AG08396 (cell line): ENCODE measurements at places on chromosomes 11 and 22.
A peak's percentile ranks its signal among the peaks of the same experiment; 100 is the strongest.

DNA sequence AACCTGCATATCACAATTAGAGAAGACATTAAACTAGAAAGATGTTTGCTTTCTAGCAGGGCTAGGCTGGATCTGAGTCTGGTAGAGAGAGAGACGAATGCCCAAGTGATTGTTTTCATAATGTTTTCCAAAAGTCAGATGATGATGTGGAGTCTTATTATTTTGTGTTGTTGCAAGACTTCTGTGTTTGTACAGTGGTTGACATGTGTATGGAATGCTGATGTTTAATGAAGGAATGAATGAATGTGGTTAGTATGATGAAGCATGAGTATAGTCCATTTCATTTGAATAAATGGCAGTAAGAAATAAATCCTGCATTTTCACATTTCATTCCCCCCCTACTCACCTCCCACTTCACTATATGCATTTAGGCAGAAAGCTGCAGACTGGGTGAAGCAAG lies 69.6 kb downstream of the PPP2R1B start:
- peak; percentile 33 for DNase-seq

GRCh38 chr11:47518212-47518964 lies 34.5 kb downstream of the CELF1 start:
- no peak for DNase-seq

GRCh38 chr11:104067534-104067933 lies 31.1 kb downstream of the DDI1 start:
- DNase-seq, result no peak

- no peak for DNase-seq
Observed at GRCh38 chr22:29872144-29872893, 10.7 kb upstream of the MTMR3 start.

GRCh38 chr22:37316875-37317371 lies 34.6 kb downstream of the CYTH4 start:
- DNase-seq, result peak; percentile 91

DNA sequence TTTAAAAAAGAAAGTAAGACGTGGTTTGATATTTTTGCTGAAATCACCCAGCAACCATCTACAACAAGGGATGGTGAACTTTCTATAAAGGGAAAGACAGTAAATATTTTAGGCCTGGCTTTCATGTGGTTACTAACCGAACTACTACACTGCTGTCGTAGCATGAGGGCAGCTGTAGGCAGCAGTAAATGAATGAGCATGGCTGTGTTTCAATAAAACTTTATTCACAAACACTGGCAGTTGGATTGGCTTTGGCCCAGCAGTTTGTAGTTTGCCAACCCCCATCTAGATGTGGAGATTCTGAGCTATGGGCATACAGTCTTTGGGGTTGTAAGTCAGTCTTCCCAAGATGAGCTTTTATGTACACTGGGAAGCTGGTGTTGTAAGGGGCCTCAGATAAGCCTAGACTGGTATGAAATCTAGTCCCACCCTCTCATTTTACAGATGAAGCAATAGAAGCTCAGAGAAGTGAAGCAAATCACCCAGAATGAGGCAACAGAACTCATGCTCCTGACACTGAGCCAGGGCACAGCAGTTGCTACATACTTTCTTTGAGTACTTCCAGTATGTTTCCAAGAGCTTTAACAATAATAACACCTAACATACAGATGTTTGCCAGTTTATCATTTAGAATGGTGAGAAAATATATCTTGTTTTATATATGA lies 204.4 kb downstream of the ADAMTS15 start:
- peak; percentile 60 for DNase-seq

GRCh38 chr11:3737386-3737933 lies 59.9 kb downstream of the NUP98 start:
- no peak for DNase-seq

DNA sequence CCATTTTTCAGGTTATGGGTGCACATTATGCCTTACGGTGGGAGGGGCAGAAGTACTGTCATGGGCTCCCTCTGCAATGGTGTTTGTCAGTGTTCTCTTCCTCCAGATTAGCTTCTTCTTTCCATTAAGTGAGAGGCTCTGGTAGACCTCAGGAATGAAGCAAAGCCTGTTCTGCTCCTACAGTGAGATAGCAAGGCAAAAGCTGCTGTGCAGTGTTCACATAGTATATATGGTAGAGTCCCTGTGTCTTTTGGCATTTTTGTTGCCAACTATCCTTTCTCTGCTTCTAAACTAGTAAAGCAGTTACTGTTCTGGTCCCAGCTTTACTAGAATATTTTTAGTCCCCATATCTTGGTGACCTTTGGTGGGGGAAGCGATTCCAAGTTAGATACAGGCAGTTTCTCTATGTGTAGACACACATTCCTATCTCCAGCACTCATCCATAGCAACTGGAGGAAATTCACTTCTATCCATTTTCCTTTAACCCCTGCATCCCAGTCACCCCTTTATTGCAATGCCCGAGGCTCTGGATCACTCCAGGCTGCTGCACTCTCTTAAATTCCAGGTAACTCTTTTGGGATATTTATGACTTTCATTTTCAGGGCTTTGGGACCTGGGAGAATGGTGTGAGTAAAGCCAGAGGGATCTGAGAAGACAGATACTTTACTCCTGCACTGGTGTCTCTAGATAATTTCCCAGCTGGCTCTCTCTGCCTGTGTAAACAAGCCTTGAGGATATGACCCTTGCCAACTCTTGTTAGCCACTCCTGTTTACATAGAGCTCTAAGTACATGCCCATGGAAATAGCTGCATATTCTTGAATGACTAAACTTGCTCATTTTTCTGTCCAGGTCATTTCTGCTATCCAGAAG lies 3.9 kb upstream of the TRIM34 start:
- DNase-seq, result peak; percentile 76

DNA sequence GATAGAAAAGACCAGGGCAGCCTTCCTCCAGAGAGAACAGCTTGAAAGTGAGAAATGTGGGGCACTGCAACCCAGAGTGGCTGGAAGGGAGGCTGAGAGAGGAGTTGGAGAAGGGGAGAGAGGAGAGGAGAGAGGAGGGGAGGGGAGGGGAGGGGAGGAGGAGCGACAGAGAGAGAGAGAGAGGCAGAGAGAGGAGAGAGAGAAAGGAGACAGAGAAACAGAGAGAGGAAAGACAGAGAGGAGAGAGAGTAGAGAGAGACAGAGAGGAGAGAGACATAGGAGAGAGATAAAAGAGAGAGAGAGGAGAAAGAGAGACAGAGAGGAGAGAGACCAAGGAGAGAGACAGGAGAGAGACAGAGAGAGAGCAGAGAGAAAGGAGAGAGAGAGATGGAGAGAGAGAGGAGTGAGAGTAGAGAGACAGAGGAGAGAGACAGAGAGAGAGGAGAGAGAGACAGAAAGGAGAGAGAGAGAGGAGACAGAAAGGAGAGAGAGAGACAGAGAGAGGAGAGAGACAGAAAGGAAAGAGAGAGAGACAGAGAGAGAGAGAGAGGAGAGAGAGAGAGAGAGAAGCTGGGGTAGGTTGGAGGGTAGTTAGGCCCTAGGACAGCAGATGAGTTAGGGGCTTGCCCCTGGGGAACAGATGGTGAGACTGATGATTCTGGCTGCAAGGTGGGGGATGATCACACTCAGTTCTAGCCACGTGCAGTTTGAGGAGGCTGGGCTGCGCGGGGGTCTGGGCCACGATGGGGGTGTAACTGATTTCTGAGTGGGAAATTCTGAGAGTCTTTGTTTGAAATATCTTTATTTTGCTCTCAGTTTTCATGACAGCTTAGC lies 8.5 kb upstream of the SCYL1 start:
- DNase-seq, result no peak

- no peak for DNase-seq
Observed at GRCh38 chr11:115191761-115192160, 312.5 kb downstream of the CADM1 start.

GRCh38 chr11:1837171-1838076 lies 1.4 kb upstream of the TNNI2 start:
- DNase-seq, result peak; percentile 87
